ENCODE measurements at places on chromosomes 11 and 22.

GRCh38 chr22:27090611-27091011, 433.2 kb downstream of the MIAT start:
- DNase-seq: no peak

DNA sequence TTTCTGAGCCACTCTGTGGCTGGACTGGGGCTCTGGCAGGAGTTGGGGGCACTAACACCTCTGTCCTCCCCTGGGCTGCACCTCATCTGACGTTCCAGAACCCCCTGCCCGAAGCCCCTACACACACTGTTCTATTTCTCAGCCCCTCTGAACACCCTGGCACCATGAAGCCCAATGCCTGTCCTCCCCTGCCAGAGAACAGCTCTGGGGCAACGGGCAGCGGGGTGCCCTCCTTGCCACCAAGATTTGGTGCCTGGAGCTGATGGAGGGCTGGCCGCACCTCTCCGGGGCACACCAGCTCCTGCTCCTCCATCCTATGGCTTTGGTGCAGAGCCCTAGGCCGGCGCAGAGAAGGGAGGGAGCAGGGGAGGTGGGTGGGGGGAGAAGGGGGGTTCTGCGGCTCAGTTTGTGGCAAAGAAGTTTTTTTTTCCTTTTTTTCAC, 16.3 kb downstream of the DUSP8 start:
- DNase-seq: no peak

DNA sequence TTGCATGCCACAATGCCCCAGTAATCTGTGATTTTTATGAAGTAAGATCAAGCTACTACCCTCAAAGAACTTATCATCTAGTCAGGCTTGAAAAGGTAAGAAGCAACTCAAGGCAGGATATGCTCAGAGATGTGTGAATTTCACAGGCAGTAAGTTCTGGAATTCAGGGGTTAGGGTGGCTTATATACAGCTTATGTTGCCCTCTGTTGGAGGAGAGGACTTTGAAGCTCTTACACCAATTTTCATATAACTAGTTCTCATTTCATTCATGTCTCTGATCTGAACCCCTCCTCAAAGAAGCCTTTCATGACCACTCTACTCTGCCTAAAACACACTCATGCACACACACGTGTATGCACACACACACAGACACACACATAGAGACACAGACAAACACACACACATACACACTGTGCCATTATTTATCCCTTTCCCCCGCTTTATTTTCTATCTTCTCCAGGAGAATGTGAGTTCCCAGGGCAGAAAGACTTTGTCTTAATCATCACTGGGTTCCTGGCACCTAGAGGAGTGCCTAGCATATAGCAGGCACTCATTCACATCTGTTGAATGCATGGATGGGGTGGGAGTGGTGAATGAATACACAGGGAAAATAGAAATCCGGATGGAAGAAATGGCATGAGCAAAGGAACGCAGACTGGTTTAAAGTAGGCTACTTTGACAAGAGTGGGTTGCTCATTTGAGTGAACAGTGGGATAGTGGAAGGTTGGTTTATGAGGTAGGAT, 220.7 kb upstream of the ZBED5 start:
- no peak for DNase-seq

DNA sequence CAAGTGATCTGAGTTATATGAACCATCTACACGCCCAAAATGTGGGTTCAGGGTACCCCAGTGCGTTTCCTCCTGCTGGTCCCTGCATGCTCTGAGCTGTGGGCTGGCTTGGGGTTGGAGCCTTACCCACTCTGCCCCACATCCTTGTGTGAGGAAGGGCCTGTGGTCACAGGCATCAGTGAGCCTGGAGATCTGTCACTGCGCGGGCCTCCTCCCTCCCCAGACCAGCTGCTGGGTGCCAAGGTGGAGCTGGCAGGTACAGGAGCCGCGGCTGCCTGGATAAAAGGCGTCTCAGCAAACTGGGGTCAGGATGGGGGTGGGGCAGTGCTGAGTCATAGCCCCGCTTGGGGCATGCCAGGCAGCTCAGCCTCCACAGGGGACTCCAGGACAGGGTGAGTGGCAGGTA, 17.9 kb downstream of the GNAZ start:
- DNase-seq: no peak

- DNase-seq: no peak
Observed at GRCh38 chr11:4017129-4017528, 77.5 kb upstream of the RRM1 start.

- no peak for DNase-seq
Observed at GRCh38 chr11:35787626-35788025, 125.1 kb downstream of the TRIM44 start.

GRCh38 chr11:57354699-57355098, 16.5 kb downstream of the P2RX3 start:
- no peak for DNase-seq

- DNase-seq: no peak
Observed at GRCh38 chr11:71332046-71332445, 79.7 kb upstream of the SHANK2 start.

- DNase-seq: no peak
Observed at GRCh38 chr11:70313945-70314344, 43.5 kb downstream of the PPFIA1 start.

GRCh38 chr22:49705972-49706352, 121.7 kb downstream of the BRD1 start:
- no peak for DNase-seq

DNA sequence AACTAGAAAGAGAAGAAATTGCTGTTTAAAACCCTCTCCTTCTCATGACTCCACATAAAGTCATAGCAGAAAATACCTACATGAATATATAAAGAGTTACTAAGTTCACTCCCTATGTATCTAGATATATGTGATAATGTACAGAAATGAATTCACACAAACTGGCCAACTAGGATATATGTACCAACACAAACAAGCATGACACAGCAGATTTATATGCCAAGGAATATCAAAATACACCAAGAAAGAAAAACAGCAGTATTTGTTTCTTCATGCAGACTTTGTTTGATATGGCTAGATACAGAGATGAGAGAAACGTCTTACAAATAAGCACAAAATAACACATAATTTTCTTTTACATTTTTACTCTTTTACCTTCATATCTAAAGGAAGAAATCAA, 1.8 kb downstream of the OR51G1 start:
- DNase-seq: no peak

DNA sequence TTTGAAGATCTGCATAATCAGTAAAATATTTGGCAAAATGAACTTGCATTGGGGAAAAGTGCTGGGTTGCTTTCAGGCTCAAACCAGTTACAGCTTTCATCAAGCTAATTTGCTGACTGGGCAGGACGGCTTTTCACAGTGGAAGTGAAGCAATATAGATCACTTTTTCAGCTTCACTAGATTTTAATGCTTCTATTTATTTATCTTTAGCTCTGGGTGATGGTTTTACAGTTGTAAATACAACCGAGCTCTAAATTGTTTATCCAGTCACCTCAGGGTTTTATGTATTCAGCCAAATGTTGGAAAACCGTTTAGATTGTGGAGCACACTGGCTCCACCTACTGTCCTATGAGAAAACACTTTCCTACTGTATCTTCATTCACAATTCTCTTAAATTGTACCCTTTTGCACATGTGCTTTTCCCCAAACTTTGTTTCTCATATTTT, 58.2 kb downstream of the ACER3 start:
- DNase-seq: peak; percentile 31

DNA sequence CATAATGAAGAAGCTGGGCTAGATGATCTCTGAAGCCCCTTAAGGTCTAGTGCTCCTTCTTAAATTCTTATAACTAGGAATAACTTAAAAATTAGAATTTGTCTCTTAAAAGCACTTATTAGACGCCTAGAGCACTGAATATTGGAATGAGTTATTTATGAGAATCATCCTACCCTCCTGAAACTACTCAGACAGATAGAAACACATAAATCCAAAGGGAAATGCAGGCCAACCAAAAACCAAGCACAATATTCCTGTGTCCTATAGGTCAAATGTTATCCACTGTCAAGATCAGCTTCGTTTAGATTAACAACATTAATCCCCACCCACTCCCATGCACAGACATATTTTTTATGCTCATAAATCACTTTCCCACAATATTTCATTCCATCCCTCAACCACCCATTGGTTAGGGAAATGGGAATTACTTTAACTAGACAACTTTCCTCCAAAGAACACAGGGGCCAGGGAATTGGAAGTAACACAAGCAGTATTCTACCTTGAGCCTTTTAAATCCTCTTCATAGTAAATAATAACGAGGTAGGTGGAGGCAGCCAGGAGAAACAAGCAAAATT, 87.1 kb downstream of the CD44 start:
- DNase-seq: no peak

- DNase-seq: no peak
Observed at GRCh38 chr11:126992804-126993111, 7.8 kb downstream of the KIRREL3 start.

DNA sequence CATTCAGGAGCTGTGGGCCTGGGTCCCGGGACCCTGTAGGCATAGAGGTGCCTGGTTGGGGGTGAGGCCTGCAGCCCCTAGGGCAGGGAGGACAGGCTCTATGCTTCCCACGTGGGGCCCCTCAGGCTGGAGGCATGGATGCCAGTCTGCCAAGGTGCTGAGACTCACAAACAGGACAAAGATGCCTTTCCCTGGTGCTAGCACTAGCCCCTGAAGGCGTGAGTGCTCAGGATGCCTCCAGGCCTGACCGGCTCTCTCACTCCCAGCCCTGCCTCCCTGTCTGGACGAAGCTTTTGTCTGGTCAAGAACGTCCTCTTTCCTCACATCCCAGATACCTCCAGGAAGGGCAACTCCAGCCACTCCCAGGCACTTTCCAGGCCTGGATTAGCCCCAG, 2.1 kb downstream of the CDC42BPG start:
- DNase-seq: no peak

- DNase-seq: peak; percentile 84
Observed at GRCh38 chr11:119339589-119340334, 921 bp downstream of the C1QTNF5 start.

DNA sequence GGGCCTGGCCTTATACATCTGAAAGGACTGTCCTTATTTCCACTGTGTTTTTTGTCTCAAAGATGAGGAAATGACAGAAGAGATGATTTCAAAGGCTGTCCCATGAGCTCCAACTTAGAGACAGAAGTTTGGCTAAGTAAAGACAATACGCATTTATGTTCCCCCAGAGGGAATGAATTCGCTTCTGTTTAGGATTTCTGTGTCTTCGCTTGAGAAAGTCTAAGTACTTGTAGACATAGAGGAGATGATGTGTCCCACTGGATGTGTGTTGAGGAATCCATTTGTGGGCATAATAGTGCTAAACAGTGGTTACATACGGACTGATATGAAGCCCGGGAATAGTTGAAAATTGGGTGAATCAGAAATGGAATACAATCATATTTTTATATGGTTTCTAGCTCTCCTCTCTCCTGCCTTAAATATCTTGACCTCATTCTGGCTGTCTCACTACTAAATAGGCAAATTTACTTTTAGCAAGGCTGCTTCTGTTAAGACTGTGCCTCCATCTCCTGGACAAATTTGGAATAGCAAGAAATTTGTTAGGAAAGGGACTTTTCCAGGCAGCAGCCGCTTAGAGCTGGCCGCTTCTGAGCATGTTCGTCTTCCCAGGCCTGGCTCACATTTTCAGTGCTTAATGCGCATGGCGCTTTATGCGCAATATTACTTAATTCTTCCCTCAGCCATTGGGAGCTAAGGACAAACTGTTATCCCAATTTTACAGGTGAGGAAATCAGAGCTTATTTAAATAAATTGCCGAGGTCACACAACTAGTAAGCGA, 1.9 kb upstream of the PEX26 start:
- peak; percentile 66 for DNase-seq

DNA sequence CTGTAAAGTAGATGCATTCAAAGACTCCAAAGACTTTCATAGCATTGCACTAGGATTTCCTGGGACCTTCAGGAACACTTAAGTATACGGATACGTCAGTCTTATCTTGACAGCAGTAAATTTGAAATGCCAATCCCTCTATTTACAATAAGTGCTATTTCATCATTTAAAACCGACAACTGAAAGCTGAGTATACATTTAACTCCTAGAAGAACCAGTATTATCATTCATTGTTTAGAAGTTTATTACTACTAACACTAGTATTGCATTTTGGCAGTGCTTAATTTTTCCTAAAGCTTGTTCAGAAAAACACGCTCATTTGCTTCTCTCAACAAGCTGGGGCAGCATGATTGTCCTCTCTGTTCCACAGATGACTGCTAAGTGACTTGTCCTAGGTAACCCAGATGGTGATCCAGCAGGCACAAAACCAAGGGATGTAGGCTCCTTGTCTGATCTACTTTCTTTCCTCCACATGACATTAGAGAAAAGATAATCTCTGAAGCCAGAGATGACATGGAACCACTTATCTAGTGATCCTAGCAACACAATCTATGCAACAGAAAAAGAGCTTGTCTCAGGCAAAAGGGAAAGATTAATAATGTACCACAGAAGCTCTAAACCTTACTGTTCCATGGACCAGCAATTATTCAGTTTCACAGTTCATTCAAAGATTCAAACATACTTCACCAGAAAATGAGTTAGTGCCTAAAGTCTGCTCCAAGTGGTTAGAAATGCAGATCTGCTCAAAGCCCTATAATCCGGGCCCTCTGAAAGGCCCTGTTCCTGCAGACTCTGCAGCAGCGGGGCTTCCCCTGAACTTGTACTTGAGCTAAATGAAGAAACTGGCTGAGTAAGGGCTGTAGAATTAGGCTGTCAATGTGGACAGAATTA, 5.2 kb downstream of the MAML2 start:
- DNase-seq: no peak

DNA sequence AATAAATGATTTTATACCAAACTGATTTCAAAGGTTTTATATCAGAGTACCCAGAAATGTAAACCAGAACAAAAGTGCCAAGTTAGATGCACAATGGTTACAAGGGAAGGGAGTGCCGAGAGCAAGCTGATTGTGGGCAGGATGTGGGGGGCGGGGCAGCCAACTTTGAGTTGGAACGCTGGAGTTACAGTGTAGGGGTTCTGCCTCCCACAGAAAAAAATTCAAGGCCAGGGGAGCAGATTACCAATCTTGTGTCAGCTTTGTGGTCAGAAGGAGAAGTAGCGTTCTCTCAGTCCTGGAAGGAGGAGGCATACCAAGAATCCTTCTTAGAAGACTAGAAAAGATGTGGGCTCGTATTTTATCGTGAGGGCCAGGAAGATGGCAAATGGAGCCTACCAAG, 15.9 kb upstream of the POU2AF2 start:
- no peak for DNase-seq

Measured in right hindlimb (tissue), 1 donor.